Occipital lobe (tissue), 3 donors: ENCODE measurements at places on chromosomes 13 and 19. TPM values are rescaled to one million over a fixed set of nuclear protein-coding genes. Genes with fewer than 3 reads are reported as not detected.

GRCh38 chr19:51780270-51780669 lies 14.7 kb upstream of the FPR3 start:
- no peak for DNase-seq

- no peak for DNase-seq
Observed at GRCh38 chr19:11252665-11253355, 9.5 kb downstream of the DOCK6 start.

DNA sequence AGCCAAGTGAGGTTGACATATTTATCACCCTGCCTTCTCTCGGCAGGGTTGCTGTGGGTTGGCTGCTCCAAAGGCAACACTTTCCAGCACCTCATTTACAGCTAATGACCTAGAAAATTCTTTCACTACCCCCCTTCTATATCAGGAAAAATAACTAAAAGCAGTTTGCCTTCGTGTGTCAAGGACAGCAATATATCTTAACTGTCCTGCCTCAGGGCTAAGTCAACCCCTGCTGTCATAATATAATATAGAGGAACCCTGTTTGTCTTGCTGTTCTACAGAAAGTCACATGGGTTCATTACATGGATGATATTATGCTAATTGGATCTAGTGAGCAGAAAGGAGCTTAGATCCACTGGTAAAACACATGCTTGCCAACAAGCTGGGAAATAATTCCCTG lies 28.1 kb upstream of the USP12 start:
- no peak for DNase-seq

The C19orf33 gene
- not detected for total RNA-seq

- no peak for DNase-seq
Observed at GRCh38 chr19:868458-869244, 9.2 kb downstream of the CFD start.

The ESD gene
- 126 TPM for total RNA-seq

DNA sequence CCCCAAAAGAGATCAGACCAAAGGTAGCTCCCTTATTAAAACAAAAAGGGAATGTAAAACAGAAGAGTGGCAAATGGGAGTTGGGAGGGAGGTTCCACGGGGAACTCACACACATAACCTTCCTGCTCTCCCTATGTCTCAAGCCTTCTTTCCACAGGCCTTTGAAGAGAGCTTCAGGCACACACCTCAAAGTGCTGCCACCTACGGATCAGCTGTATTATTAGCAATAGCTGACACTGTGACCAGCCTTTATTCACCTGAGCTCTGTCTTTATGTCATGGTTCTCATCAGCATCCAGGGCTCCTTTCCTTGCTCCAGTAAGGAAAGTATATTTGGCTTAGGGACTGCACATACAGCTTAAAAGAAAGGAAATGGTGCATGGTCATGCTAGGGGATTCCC lies 11.3 kb downstream of the ZNF571 start:
- DNase-seq: no peak

GRCh38 chr19:54298357-54299125 lies 14.4 kb downstream of the LILRA5 start:
- DNase-seq: no peak

DNA sequence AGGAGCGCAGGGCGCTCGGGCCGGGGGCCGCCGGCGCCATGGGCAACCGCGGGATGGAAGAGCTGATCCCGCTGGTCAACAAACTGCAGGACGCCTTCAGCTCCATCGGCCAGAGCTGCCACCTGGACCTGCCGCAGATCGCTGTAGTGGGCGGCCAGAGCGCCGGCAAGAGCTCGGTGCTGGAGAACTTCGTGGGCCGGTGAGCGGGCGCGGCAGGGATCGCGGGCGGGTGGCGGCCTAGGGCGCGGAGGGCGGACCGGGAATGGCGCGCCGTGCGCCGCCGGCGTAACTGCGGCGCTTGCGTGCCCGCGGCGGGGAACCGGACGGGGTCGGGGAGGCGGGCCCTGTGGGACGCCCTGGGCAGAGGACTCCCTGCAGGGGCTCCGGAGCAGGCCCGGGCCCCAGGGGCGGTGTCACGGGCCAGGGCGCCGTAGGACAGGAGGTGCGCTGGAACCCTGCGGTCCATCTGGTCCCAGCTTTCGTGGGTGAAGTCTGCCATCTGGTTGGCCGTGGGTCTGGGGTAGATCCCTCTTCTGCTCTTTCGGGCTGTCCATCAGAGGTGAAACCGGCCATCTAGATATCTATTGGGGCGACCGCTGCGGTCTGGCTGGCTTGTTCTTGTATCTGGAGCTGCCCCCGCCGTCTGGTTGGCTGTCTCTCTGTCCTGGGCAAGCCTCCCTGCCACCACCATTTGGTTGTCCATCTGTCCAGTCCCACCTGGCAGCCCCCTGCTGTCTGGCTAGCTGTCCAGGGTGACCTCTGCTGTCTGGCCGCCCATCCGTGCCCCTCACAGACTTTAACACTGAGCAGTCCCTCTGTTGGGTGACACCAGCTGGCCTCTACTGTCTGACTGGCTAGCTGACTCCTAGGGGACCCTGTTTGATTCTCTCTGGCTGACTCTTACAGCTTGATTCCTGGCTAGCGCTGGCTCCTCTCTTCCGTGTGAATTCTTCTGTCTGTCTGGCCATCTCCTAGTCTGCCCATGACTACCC lies 622 bp downstream of the DNM2 start:
- DNase-seq: no peak

The NLRP9 gene
- total RNA-seq: not detected

The HSH2D gene
- total RNA-seq: not detected

- DNase-seq: no peak
Observed at GRCh38 chr13:90740099-90740498, 607.4 kb upstream of the MIR17HG start.

- no peak for DNase-seq
Observed at GRCh38 chr19:2331601-2332246, 3.2 kb downstream of the SPPL2B start.

The VAV1 gene
- total RNA-seq: 2.5 TPM

- no peak for DNase-seq
Observed at GRCh38 chr19:17420475-17420924, 653 bp downstream of the MVB12A start.
